ENCODE measurements at places on chromosomes 13 and 19.

GRCh38 chr19:38736036-38736412 is 8.2 kb downstream of the CAPN12 start:
- DNase-seq = peak; percentile 58

DNA sequence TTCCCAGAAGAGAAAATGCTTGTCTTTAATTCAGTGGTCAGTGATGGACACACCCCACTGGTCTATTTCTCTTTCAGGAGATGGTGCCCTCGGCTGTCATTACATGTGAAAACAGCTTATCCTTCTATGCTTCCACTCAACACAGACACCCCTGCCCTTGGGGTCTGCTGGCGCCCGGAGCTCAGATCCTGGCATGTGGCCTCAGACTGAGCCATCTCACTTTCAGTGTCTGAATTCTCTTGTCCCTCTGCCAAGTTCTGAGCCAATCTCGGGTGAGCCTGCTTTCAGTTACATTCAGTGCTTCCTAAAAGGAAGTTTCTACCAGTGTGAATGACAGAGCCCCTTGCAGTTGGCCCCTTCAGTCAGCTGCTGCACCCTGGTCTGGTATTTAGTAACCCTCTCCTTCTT is 293.6 kb downstream of the DNAJC15 start:
- no peak for DNase-seq

- no peak for DNase-seq
These were observed 1.7 kb upstream of the SBK3 start for GRCh38 chr19:55546822-55547614.

DNA sequence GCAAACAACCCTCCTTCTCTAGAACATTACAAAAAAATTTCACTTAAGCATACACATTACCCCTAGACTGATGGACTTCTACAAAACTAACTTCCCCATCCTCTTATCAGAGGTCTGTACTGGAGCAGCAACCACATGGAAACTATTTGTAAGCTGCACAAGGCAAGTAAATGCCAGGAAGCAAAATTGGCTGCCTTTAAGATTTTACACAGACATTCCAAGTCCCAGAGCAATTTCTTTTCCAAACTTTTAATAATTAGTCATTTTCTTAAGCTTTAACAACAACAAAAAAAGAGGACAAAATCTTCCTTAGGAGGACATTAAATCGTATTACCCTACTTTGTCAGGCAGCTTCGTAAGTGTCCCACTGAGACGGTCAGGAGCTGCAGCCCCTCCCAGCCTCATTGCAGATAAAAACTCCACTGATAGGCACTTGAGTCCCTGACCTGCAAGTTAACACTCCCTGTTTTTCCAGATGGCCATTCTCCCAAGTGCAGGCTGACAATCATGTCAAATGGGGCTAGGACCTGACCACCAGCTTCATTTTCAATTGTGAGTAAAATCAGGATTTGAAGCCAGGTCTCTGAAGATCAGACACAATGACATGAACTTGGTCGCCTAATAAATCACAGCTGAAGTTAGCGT is 680.1 kb downstream of the DIAPH3 start:
- no peak for DNase-seq

DNA sequence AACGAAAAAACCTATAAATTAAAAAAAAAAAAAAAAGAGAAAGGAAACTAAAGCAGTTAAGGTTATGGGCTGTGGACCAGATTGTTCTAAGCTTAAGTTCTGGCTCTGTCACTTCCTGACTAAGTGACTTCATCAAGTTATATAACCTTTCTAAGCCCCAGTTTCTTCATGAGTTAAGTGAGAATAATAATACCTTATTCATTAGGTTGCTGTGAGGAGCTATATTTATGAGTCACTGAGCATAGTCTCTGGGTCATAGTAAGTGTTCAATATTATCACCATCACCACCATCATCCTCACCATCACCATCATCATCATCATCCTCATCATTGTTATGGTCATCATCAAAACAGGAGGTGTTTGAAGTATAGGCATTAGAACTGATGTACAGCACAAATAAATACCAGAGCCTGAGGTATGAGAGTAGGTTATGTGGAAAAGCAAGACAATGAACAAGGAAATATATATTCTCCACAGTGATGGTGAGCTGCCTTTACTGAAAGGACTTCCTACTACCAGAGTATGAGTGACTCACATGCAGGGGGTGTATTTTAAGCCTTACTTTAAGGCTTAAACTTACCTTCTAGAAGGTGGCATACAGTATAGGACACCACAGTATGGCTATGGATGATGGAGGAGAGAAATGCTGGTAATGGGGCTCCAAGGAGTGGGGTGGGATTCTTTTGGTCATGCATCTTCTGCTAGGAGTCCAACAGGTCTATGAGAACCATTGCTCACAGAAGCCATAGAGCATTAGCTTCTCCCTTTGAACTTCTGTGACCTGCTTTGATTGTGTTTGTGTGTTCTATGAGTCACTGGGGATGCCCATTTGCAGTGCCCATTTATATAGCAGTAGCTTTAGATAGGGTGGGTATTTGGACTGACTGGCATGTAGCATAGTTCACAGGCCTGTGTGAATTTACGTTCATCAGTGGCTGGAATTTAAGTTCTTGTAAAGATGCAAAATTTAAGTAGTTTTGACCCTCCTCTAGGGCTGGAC is 104.4 kb downstream of the KLF5 start:
- no peak for DNase-seq

DNA sequence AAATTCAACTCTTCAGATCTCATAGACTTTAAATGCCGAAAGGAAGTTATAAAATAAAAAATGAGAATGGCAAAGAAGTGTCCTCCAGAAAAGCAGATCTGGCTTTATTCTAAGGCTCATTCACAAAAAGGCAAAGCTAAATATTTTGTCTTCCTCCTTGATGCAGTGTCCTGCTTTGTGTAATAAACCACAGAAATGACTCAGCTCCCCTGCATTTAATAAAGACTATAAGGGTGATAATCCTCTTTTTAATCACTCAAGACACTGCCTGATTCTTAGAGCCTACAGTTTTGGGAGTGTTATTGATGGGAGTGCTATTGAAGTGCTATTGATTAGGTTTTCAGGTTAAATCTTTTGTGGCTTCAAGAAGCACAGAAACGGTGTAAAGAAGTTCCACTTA is 482.0 kb downstream of the PCDH20 start:
- no peak for DNase-seq

DNA sequence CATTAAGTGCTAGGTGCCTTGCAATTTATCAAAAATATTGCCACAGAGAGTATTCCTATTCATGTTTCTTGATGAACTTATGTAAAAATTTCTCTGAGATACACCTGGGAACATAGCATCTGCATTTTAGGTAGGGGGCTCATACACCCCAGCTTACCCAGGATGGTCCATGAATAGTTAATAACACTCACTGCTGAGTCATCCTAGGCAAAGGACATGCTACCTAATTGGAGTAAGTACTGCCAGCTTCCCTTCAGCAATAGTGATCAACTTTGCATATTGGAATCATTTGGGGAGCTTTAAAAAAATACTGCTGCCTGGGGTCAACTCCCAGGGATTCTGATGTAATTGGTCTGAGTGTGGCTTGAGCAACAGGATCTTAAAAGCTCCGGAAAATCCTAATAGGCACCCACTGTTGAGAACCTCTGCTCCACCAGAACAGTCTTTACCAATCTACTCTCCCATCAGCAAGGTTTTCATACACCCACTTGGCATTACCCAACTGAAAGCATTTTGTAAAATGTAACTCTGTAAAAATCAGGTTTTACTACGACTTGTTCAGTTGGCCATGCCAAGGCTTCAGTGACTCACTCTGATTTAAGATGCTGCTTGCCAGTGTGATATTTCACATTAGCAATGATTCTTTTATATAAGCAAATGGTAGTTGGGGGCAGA is 67.2 kb upstream of the FNDC3A start:
- no peak for DNase-seq

GRCh38 chr19:39996218-39996810 is 546 bp upstream of the ZNF546 start:
- DNase-seq = peak; percentile 10

- peak; percentile 77 for DNase-seq
These were observed 536 bp downstream of the FAM32A start for GRCh38 chr19:16185768-16186123.

DNA sequence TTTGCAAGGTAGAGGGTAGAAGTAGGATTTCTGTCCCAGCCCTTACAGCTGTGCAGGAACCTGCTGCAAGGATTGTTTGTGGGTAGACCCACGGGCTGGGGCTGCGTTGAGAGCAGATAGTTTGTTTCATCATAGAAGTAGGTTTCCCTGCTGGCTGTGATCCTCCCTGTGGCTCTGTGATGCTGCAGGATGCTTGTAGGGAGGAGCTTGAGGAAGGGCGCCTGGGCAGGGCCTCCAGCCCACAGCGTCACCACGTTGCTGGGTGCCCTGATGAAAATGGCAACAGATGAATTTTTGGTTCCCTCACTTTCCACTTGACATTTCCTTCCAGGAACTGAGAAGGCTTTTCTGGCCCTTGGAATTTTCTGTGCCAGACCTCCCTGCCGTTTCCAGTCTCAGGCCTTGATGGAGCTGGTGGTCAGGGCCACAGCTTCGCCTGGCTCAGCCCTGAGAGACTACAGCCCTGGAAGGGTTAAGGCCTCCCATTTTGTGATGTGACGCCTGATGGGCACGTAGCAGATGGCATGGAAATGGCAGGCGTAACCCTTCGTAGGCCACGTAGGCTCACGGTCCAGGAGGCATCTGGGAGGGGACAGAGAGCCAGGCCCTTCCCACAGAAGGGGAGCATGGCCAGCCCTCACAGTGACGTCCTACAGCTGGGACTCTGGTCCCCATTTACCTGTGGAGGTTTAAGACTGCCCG is 42.2 kb downstream of the GATAD2A start:
- DNase-seq = no peak

GRCh38 chr19:1609103-1609396 is 3.8 kb upstream of the UQCR11 start:
- no peak for DNase-seq

- no peak for DNase-seq
These were observed 153.8 kb upstream of the UQCRFS1 start for GRCh38 chr19:29366757-29367156.

DNA sequence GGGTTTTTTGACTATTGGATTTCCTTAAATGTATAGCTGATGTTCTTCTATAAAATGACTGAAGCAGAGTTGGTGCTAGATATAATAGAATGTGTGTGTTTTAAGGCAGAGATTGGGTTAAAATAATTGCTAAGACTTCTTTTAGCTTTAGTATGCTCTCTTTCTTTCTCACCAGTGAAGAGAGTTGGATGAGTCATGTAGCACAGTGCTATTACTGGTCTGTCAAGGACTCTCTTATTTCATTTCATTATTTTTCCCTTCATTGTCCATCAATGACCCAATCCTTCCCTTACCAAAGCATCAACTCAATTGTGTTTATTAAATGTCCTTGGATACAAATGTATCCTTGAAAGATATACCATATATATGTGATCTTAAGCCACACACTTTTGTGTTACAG is 268.9 kb downstream of the IRS2 start:
- no peak for DNase-seq

DNA sequence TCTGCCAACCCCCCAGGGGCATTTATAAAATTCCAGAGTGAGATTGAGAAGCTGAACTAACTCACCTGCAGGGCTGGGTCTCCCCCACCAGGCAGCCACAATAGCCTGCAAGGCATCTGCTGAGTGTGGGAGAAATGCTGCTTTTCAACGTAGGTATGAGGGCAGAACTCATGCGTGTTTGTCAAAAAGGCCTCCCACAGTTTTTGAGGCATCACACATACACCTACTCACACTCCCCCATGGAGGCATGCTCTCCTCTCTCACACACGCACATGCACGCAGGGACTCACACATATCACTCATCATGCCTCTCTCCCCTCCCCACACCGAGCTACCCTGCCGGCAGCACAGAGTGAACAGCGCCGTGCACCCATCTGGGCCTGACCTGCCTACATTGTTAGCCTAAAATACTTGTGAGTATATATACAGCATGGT is 390.5 kb downstream of the FGF9 start:
- no peak for DNase-seq
